ENCODE measurements at places on chromosomes 16 and 17.
A peak's percentile ranks its signal among the peaks of the same experiment; 100 is the strongest.

GRCh38 chr16:86215979-86216585 lies 294.2 kb upstream of the FOXF1 start:
- DNase-seq: no peak

DNA sequence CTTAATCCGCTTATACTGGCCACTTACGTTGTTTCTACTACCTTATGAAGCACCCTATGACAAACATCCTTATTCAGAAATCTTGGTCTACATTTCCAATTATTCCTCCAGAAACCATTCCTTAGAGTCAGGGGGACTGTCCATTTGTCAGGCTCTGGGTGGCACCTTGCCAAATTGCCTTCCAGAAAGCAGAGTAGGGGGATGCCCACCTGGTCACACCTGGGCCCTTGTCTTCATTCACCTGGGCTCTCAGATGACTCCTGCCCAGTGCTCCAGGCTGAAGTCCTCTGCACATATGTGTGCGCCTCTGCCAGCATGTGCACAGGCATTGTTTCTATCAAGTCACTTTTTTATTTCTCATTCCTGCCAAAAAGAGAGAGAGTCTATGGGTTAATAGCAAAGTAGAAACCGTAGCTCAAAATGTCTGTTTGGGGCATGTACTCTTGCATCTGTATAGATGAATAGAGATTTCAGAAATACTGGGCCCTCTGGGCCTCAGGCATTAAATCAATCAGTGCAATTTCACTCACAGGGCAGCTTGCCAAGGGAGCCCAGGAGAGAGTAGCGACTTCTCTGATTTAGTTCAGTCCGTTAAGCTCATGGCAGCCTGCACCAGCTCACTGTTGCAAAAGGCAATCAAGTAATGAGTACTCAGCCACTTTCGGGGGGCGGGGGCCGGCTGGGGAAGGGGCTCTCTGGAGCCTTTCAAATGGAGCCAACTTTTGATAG lies 104.7 kb downstream of the SOCS1 start:
- DNase-seq: peak; percentile 64

DNA sequence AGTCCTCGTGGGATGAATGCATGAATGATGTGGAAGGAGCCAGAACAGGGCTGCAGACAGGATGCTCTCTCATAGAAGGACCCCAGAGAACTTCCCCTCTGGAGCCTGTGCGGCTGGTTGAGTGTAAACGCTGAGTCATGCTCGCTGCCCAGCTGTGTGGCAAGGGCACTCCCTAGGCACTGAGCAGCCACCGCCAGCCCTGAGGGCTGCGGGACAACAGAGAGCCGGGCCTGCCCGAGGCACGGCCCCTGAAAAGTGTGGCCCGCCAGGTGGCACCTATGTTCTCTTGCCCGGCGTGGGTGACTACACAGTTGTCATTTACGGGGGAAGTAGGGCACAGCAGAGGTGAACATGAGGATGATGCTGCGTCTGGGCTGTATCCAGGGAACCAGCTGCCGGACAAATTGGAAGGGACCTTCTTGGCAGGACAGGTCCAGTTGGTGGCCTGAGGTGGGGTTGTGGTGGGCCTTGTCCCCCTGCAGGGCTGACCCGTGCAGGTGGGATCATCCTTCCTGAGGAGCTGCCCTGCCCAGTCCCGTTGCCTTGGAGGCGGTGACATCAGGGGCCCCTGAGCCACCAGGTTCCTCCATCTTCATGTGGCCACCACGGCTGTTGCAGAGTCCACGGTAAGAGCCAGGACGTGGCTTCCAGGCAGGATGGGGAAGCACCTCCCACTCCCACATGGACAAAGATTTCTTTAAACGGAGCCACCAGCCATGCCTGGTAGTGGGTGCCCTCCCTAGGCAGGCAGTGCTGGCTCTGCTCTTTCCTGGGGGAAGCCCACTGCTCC lies 94.8 kb upstream of the CBX4 start:
- no peak for DNase-seq

DNA sequence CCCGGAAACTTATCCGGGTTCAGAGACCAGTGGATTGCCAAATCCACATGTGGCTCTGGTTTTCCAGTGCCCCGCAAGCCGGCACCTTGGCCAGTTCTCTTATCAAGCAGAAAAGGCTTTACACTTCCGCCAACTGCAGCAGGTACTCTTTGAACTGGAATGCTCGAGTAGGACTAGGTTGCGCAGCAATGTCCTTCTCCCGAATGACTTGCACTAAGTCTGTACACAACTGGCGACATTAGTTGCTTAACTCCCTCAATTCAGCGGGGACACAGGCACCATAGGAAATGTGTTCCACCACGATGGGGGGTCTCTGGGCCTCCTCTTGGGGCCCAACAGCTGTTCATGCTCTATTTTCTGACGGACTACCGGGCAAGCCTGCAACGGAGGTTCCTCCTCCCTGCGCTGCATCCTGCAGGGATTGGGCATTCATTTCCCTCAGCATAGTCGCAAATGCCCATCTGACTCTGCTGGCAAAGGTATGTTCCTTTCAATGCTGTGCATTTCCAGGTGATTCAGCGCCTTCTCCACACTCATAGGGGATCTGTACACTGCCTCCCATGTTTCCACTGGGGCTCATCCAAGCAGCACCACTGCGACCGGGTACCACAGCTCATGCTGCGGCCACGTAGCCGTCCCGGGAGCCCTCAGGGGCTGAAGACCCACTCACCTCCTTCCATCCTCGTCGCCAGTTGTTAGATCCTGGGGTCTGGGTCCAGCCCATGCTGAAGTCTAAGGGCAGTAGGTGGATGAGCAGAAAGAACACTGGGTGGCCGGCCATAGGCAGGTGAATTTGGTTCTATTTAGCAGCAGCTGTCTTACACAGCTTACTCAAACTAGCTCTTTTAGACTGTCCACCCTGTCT lies 34.2 kb upstream of the APPBP2 start:
- DNase-seq: no peak

GRCh38 chr17:73427198-73427597 lies 115.4 kb upstream of the CDC42EP4 start:
- DNase-seq: no peak

DNA sequence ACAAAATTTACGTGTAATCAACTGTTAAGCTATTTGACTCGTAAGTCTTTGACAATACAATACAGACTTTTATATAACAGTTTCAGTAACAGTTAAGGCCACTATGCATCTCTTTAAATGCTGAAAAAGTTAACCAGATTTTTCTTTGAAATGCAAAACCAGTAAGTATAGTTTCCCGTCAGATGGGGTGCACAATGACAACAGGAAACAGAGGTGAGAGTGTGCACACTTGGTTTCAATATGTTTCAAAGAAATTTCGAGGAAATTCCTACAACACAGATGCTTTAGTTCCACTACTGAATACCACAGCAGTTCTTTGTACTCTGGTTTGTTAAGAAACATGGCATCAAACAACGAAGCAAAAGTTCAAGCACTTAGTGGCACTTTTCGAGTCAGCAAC lies 48.4 kb downstream of the RNF157 start:
- DNase-seq: no peak

GRCh38 chr16:88537859-88538258 lies 32.3 kb upstream of the ZC3H18 start:
- DNase-seq: no peak

GRCh38 chr17:43671031-43671692 lies 9.4 kb upstream of the MEOX1 start:
- DNase-seq: no peak

- DNase-seq: no peak
Observed at GRCh38 chr16:86683441-86684194, 105.3 kb downstream of the FOXL1 start.

- no peak for DNase-seq
Observed at GRCh38 chr16:10765772-10766171, 22.1 kb downstream of the NUBP1 start.

GRCh38 chr17:78798695-78799559 lies 16.9 kb upstream of the CYTH1 start:
- peak; percentile 70 for DNase-seq

Measured in SK-N-SH (cell line).